ENCODE measurements at places on chromosomes 6 and 20.

GRCh38 chr6:20366082-20366830 lies 35.4 kb upstream of the E2F3 start:
- DNase-seq = no peak

GRCh38 chr6:108027594-108027993 lies 46.9 kb downstream of the OSTM1 start:
- peak; percentile 8 for DNase-seq

DNA sequence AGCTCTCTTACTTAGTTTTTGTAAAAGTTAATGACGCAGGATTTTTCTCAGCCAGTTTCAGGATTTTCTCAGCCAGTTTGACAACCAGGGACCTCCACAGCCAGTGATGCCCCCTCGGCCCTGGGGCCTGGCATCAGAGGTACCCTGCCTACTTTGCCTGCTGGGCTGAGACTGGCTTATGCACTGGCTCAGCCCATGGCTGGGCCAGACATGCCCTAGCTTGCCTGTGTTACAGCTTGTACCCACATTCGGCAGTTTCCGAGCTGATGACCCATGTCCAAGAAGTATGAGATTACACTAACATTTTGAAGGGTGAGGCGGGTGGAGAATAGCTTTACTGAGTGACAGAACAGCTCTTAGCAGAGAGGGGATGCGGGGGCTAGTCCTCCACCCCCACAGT lies 406.1 kb upstream of the HSF2 start:
- DNase-seq = no peak

- DNase-seq = peak; percentile 95
Measured at GRCh38 chr6:7671076-7671475, 54.8 kb upstream of the BMP6 start.

GRCh38 chr6:43944908-43945767 lies 175.1 kb downstream of the VEGFA start:
- no peak for DNase-seq

DNA sequence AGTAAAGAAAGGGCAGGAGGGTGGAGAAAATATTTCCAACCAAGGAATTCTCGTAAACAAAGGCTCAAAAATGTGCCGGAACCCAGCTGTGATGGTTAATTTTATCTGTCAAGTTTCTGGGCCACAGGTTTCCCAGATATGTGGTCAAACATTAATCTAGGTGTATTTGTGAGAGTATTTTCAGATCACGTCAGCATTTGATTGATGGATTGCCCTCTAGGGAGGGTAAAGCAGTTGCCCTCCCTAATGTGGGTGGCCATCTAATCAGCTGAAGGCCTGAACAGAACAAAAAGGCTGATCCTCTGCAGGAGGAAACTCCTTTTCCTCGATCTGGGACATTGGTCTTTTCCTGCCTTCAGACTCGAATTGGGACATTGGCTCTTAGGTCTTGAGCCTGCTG lies 298.7 kb upstream of the TCF21 start:
- no peak for DNase-seq

DNA sequence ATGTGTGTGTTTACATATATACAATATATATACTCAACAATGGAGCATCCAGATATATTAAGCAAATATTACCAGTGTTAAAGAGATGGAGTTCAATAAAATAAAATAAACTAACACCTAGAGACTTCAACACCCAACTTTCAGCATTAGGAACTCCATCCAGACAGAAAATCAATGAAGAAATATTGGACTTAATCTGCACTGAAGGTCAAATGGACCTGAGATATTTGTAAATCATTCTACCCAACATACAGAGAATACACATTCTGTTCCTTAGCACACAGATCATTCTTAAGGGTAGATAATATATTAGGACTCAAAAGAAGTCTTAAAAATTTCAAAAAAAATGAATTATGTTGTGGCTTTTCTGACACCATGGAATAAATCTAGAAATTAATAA lies 832.3 kb upstream of the ADGRB3 start:
- no peak for DNase-seq

DNA sequence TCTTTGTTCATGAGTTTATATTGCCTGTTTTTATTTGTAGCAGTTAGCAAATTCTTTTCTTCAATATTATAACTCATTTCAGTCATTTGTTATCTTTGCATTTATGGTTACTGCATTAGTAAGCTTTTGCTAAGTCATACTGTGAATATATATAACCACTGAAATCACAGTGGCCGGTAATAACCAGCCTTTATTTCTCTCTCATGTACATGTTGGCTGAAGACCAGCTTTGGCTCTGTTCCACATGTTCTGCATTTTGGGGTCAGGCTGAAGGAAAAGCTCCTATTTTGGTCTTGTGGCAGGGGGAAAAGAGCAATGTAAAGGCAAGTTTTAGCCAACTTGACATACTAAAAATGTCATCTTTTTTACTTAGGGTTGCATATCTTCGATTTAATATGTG lies 276.3 kb downstream of the BCKDHB start:
- DNase-seq = peak; percentile 55

All from cardiac fibroblast (primary cell).